ENCODE measurements at places on chromosomes 4 and X. TPM values are rescaled to one million over a fixed set of nuclear protein-coding genes. Genes with fewer than 3 reads are reported as not detected.

- DNase-seq = peak; percentile 86
These were observed 298.1 kb downstream of the INPP4B start for GRCh38 chr4:142547974-142548373.

GRCh38 chr4:82559735-82560120 lies 2.1 kb downstream of the TMEM150C start:
- no peak for DNase-seq

MUC7 gene
- total RNA-seq = not detected

EXOC1L gene
- total RNA-seq = not detected

BANK1 gene
- 2.0 TPM for total RNA-seq
